WTC11 (cell line): ENCODE measurements at places on chromosomes 4 and X. TPM values are rescaled to one million over a fixed set of nuclear protein-coding genes. Genes with fewer than 3 reads are reported as not detected.

SYTL5 gene
- total RNA-seq, result 0.25 to 0.39 TPM (median 0.26 TPM) in 3 replicates

P2RY8 gene
- total RNA-seq, result 0.32 to 0.37 TPM (median 0.32 TPM) in 3 replicates

LIN54 gene
- total RNA-seq, result 11.8 to 13.2 TPM (median 12.7 TPM) in 3 replicates

GAGE2A gene
- total RNA-seq, result 0.62 to 0.83 TPM in 2 of 3 replicates, not detected in the other

SYP gene
- 4.8 to 7.0 TPM (median 5.3 TPM) in 3 replicates for total RNA-seq

MAGIX gene
- 1.2 to 2.4 TPM (median 2.0 TPM) in 3 replicates for total RNA-seq

SH2D1A gene
- total RNA-seq, result 0.24 TPM in 1 of 3 replicates, not detected in the others

CXCL11 gene
- 0.20 TPM in 1 of 3 replicates, not detected in the others for total RNA-seq

FHDC1 gene
- total RNA-seq, result 15.5 to 18.1 TPM (median 17.1 TPM) in 3 replicates
